ENCODE measurements at places on chromosomes 5 and 9. TPM values are rescaled to one million over a fixed set of nuclear protein-coding genes. Genes with fewer than 3 reads are reported as not detected.
A peak's percentile ranks its signal among the peaks of the same experiment; 100 is the strongest.

The GGTA1 gene
- 15.0 TPM for total RNA-seq

The NUDT12 gene
- 14.6 TPM for total RNA-seq

The MORN5 gene
- total RNA-seq = not detected

The ADAMTS13 gene
- 2.4 TPM for total RNA-seq

The TYRP1 gene
- total RNA-seq = 75.6 TPM

The SNX18 gene
- 24.6 TPM for total RNA-seq

The DNAH5 gene
- 0.30 TPM for total RNA-seq

The ENHO gene
- total RNA-seq = 0.64 TPM

The CCL28 gene
- total RNA-seq = 0.42 TPM

The AFAP1L1 gene
- 53.8 TPM for total RNA-seq

DNA sequence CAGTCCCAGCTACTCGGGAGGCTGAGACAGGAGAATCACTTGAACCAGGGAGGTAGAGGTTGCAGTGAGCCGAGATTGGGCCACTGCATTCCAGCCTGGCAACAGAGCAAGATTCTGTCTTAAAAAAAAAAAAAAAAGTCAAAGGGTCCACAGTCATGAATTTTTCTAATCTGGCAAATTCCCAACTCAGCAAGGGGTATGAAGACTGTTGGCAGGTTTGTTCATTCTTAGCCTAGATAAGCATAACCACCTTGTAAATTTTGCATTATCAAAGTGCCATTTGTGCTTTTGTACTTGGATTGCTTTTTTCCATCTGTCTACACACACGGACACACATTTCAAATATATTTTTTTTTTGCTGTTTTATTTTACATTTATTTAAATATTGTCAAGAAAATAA, 299.8 kb upstream of the NUDT12 start:
- no peak for DNase-seq
- no peaks in the 10 kb centered on the region for H3K4me1 ChIP-seq
- no peak overlapping the region for H3K4me3 ChIP-seq
- H3K27ac ChIP-seq = no peak overlapping the region
- no peaks in the 10 kb centered on the region for H3K36me3 ChIP-seq
- no peaks in the 10 kb centered on the region for H3K27me3 ChIP-seq

GRCh38 chr5:177142098-177142611, 8.6 kb downstream of the NSD1 start:
- H3K4me1 ChIP-seq = peaks cover 15% of the 10 kb centered on the region
- H3K36me3 ChIP-seq = no peaks in the 10 kb centered on the region
- no peak for DNase-seq
- no peak overlapping the region for H3K4me3 ChIP-seq
- H3K27me3 ChIP-seq = no peaks in the 10 kb centered on the region

- no peaks in the 10 kb centered on the region for H3K36me3 ChIP-seq
- H3K27me3 ChIP-seq = peaks cover 22% of the 10 kb centered on the region
- no peak for DNase-seq
- no peaks in the 10 kb centered on the region for H3K4me1 ChIP-seq
- no peak overlapping the region for H3K27ac ChIP-seq
- H3K4me3 ChIP-seq = no peak overlapping the region
These were observed 78.4 kb upstream of the OLFM1 start for GRCh38 chr9:135009051-135009560.

DNA sequence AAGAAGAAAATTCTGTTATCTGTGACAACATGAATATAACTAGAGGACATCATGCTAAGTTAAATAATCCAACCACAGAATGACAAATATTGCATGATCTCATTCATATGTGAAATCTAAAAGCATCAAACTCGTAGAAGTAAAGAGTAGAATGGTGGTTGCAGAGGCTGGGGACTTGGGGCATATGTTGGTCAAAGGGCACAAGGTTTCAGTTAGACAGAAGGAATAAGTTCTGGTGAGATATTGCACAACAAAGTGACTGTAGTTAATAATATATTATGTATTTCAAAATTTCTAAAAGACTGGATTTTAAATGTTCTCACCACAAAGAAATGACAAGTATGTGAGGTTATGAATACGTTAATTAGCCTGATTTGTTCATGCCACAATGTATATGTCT, 24.8 kb downstream of the GRIA1 start:
- H3K4me1 ChIP-seq = no peaks in the 10 kb centered on the region
- H3K27me3 ChIP-seq = no peaks in the 10 kb centered on the region
- no peak for DNase-seq
- no peak overlapping the region for H3K27ac ChIP-seq
- no peaks in the 10 kb centered on the region for H3K36me3 ChIP-seq

GRCh38 chr9:2755285-2755684, 38.0 kb downstream of the KCNV2 start:
- no peak overlapping the region for H3K27ac ChIP-seq
- no peaks in the 10 kb centered on the region for H3K27me3 ChIP-seq
- no peak for DNase-seq
- H3K36me3 ChIP-seq = no peaks in the 10 kb centered on the region
- H3K4me3 ChIP-seq = no peak overlapping the region
- no peaks in the 10 kb centered on the region for H3K4me1 ChIP-seq

DNA sequence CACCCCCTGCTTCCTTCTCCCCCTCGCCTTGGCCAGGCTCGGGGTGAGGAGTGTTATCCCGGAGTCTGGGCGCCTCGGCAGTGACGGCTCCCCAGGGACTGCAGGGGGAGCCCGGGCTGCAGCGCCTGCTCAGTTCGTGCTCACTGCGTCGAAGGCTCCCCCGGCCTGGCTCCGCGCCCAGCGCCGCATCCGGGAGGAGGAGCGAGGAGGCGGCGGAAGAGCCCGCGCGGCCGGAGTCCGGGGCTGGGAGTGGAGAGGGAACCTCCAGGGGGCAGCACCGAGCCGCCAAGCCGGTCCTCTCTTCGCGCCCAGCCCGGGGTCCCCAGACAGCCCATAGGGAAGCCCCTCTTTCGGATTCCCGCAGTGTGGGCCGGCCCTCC, 1.3 kb upstream of the EGR1 start:
- peak overlapping the region; percentile 76 for H3K4me3 ChIP-seq
- H3K4me1 ChIP-seq = peaks cover 27% of the 10 kb centered on the region

DNA sequence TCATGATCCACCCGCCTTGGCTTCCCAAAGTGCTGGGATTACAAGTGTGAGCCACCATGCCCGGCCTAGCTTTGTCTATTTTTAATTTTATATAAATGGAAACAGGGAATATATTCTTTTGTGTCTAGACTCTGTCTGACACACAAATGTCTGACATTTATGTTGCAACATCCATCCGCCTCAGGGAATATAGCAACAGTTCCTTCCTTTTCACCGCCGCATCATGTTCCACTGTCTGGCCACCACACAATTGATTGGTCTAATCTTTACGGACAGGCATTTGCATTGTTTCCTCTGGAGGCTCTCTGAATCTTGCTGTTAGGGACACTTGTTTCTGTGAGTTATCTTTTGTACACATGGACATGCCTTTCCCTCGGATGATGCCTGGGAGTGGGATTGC, 20.1 kb upstream of the TBC1D9B start:
- no peak overlapping the region for H3K27ac ChIP-seq
- no peaks in the 10 kb centered on the region for H3K36me3 ChIP-seq
- no peak for DNase-seq
- no peaks in the 10 kb centered on the region for H3K27me3 ChIP-seq
- H3K4me3 ChIP-seq = no peak overlapping the region
- no peaks in the 10 kb centered on the region for H3K4me1 ChIP-seq

DNA sequence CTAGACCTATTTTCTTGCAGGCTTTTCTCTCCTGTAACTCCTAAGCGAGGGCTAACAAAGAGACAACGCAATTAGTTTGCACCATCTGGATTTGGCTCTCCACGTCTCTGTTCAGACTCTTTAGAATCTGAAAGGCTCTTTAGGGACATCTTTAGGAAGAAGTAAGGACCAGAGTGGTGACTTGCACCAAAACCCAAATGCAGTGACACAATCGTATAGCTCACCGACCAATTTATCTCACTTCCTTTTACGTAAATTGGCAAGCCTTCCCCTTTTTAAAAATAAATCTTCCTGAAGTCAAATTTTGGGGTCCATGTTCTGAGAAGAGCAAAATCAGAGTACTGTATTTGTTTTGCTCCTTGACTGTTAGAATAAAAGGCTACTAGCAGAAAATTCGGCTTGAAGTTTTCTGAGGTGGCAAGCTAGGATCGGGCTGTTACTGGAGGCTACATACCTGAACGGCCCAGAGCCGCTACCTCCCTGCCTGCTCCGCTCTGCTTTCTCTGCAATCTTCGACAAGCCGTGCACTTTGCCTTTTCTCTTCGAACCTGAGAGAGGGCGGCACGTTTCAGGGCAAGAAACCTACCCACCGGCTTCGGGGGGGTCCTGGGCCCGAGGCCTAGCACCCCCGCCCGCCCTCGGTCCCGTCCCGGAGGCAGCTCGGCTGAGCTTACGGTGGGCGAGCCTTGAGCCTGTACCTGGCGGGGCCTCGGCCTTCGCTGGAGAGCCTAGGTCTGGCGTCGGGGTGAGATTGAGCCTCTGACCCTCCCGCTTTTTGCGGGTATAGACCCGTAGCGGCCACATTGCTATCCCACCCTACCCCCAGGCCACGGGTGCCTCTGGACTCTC, 537 bp downstream of the MEIKIN start:
- H3K4me1 ChIP-seq = no peaks in the 10 kb centered on the region
- H3K4me3 ChIP-seq = peak overlapping the region; percentile 4
- no peaks in the 10 kb centered on the region for H3K27me3 ChIP-seq

DNA sequence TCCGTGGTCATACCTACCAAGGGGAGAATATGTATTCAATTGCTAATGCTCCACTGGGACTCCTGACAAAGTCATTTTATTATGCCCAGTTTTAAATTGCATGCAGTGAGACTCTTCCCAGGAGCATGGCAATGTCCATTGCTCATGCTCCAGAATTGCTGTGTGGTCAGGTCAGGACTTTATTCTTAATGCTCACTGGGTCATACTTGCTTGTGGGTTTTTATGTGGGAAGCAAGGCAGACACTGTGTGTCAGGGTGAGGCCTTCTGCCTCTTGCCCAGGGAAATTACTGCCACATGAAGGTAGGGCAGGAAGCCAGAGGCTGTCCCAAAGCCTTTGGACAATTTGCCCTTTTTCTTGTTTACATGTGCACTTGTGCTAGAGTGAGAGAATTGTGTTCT, 164.6 kb upstream of the MEF2C start:
- H3K4me1 ChIP-seq = peaks cover 5% of the 10 kb centered on the region
- DNase-seq = no peak
- H3K36me3 ChIP-seq = no peaks in the 10 kb centered on the region
- no peaks in the 10 kb centered on the region for H3K27me3 ChIP-seq
- no peak overlapping the region for H3K4me3 ChIP-seq
- no peak overlapping the region for H3K27ac ChIP-seq

DNA sequence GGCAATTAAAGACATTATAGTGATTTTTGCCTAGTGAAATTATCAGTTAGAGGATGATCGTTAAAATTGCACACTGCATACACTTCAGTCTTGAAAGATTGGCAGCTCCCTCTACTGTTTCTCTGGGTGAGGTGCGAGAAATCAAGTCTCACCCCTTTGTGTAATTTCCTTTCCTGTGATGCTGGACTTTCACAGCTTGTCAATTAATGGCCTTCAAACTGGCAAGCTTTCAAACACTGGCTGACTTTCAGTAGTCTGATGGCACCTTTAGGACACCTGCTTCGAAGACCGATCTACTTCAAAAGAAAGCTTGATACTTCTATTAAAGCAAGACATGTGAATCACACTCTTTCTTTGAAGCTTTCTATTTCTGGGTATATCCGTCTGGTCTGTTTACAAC, 706.7 kb upstream of the PTPRD start:
- no peaks in the 10 kb centered on the region for H3K27me3 ChIP-seq
- DNase-seq = no peak
- no peak overlapping the region for H3K27ac ChIP-seq

DNA sequence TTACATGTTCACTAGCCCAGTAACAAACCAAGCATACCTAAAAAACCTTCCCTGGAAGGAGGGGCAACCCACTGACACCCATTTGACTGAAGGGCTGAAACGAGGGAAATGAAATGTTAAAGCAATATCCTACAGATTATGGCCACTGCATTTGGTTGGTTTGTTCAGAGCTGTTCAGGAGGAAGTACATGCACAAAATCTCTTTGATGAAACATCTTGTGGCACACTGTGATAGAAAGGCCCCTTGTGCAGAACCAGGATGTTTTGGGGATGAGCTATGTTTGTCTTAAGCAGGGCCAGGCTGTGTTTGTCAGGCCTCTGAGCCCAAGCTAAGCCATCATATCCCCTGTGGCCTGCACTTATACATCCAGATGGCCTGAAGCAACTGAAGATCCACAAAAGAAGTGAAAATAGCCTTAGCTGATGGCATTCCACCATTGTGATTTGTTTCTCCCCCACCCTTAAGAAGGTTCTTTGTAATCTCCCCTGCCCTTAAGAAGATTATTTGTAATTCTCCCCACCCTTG, 467.3 kb upstream of the PIK3R1 start:
- H3K27ac ChIP-seq = no peak overlapping the region
- H3K27me3 ChIP-seq = no peaks in the 10 kb centered on the region
- no peaks in the 10 kb centered on the region for H3K36me3 ChIP-seq

Measured in heart right ventricle (tissue), 16 donors.